ENCODE measurements at places on chromosomes 3 and 15. TPM values are rescaled to one million over a fixed set of nuclear protein-coding genes. Genes with fewer than 3 reads are reported as not detected.

DNA sequence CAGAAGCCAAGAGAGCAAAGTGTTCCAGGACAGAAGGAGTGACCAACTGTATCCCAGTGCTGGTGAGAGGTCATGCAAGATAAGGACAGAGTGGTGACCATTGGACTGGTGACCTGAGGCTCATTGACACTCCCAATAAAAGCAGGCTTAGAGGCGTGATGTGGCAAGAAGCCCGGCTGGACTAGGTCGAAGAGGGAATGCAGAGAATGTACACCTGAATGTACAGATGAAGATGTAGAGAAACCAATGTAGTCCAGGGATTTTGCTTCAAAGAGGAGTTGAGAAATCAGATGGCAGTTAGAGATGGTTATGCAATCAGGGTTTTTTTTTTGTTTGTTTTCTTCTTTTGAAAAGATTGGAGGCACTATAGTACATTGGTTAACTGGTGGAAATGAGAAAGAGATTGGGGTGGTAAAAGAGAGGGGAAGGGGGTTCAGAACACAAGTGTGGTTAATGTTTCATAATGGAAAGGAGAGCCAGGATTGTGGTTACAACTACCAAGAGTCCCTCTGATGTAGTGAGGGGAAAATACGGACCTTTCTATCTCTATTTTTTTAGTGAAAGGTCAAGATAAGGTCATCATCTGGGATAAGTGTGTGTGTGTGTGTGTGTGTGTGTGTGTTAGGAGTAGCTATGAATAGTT is 23.3 kb downstream of the ST3GAL6 start:
- DNase-seq, result no peak

GRCh38 chr3:114408736-114409670 is 115.2 kb downstream of the TIGIT start:
- DNase-seq, result no peak

- no peak for DNase-seq
These were observed 68.2 kb upstream of the THBS1 start for GRCh38 chr15:39512643-39513042.

DNA sequence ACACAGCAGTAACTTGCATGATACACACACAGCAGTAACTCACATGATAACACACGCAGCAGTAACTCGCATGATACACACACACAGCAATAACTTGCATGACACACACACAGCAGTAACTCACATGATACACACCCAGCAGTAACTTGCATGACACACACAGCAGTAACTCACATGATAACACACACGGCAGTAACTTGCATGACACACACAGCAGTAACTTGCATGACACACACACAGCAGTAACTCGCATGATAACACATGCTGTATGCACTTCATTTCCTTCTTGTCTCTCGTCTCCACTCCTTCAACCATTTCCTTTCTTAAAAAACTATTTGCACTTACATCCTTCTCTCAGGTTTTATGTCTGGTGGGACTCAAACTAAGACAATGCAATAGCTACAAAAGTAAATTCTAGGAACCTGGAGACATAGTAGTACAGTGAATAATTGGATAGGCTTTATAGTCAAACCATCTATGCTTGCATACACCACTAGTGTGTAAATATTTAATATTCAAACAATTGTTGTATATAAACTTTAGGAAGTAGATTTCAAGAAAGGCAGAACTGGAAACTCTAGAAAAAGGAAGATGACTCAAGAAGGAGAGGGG is 130.8 kb downstream of the UACA start:
- no peak for DNase-seq

DNA sequence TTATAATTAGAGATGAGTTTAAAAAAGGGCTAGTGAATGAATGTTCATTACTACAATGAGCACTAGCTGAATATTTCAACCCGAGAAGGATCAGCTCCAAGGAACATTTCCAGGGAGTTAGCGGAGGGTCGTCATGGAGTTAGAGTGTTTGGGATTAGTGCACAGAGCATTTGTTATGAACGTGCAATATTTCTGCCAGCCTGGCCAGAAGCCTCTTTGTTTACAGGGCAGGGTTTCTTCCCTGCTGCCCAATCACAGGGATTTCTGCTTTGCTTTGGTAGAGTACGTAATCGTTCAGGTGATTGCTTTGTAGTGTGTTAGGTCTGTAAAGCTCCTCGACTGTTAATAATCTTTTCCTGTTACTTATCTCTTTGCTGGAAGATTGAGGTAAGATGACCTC is 5.9 kb downstream of the CGNL1 start:
- no peak for DNase-seq

DNA sequence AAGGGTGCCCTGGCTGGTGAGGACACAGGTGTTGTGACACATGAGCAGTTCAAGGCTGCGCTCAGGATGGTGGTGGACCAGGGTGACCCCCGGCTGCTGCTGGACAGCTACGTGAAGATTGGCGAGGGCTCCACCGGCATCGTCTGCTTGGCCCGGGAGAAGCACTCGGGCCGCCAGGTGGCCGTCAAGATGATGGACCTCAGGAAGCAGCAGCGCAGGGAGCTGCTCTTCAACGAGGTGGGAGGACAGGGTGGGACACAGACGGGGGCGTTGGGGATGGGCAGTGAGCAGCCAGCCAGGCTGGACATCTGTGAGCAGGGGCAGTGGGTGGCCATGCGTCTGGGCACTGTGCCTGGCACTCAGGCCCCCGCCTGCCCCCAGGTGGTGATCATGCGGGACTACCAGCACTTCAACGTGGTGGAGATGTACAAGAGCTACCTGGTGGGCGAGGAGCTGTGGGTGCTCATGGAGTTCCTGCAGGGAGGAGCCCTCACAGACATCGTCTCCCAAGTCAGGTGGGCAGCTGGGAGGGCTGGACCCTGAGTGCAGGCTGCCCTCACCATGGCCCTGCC is 10.3 kb downstream of the ANKRD63 start:
- DNase-seq, result no peak

DNA sequence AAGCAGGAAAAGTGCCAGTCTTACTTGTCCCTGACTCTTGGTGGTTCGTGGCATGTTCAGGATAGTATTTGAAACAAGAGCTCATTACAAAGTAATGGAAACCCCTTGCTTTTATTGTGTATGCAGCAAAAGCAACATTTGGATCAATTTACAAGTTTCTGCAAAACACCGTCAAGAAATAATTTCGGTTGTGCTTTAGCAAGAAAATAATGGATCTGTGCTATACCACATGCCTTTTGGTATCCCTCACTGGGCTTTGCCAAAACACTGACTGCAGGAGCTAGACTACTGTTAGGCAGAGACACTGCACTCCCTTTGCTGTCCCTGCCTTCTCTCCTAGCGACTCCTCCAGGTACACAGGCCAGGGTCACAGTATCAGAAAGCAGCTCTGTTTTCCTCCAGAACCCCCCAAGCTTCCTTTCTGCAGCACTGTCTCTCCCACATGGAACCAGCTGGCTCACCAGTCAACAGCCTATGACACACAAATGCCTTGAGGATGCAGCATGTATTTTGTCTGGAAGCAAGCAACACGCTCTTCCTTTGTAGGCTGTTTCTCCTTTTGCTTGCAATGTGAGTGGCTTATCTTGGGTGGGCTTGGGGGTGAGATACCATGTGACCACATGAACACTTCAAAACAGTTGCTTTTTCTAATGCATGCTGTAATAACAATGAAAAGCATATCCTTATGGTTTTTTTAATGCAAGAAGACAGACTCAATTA is 111.4 kb downstream of the PGPEP1L start:
- DNase-seq, result no peak

GRCh38 chr3:145902166-145902565 is 258.8 kb downstream of the PLOD2 start:
- no peak for DNase-seq

GRCh38 chr15:100194996-100195395 is 146.8 kb downstream of the ADAMTS17 start:
- DNase-seq, result no peak

GRCh38 chr3:170180079-170180907 is 1.2 kb downstream of the PHC3 start:
- DNase-seq, result peak; percentile 50

GRCh38 chr15:42121021-42121420 is 26.7 kb upstream of the PLA2G4D start:
- DNase-seq, result no peak

GRCh38 chr3:112647122-112647521 is 6.2 kb upstream of the CCDC80 start:
- DNase-seq, result no peak

DNA sequence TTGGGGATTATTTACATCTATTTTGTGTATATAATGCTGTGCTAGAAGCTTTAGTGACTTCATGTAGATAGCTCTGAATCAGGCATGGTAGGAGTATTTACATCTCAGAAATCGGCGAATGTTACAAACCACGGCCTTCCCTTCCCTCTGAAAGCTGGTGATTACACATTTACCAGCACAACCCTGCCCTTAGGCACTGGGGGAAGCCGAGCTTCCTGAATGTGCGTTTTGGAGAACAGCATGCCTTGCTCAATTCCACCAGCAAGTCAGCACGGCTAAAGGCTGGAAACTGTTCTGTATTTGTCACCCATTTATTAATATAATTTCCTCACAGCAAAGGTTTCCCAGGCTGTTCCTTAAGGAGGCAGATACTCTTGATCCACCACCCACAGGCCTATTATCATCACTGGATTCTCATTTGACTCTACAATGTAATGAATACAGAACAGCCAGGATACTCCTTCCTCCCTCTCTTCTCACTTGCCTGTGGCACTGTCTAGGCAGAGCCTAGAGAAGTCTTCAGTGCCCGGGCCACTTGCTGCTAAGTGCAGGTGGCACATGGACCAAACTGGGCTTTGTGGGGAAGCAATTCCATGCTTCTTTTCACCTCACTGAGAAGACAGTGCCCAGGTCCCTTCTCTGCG is 55.2 kb upstream of the CACNA2D3 start:
- no peak for DNase-seq

DNA sequence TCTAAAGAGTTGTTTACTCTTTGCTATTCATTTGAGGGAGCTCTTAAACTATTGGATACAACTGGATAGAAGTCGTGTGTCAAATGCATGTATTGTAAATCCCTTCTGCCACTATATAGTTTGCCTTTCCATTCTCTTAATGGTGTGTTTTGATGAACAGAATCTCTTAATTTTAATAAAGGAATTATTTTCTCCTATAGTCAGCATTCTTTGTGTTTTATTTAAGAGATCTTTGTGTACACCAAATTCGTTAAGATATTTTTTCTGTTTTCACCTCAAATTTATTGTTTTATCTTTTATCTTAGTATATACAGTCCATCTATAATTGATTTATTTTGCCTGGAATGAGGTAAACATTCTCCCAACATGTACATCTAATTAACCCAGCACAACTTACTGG is 551.5 kb upstream of the AGTR1 start:
- DNase-seq, result no peak

DNA sequence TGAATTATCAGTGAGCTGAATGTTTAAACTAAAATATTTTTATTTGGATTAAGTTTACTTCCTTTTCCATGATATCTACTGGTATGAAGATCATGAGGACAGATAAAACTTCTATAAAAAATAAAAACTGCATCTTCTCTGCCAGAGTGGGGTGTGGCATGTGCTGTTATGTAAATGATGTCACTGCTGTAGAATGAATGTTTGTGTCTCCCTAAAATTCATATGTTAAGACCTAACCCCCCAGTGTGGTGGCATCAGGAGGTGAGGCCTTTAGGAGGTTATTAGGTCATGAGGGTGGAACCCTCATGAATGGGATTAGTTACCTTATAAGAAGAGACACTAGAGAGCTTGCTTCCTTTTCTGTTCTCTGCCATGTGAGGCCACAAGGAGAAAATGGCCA is 178.7 kb upstream of the DPH6 start:
- no peak for DNase-seq

DNA sequence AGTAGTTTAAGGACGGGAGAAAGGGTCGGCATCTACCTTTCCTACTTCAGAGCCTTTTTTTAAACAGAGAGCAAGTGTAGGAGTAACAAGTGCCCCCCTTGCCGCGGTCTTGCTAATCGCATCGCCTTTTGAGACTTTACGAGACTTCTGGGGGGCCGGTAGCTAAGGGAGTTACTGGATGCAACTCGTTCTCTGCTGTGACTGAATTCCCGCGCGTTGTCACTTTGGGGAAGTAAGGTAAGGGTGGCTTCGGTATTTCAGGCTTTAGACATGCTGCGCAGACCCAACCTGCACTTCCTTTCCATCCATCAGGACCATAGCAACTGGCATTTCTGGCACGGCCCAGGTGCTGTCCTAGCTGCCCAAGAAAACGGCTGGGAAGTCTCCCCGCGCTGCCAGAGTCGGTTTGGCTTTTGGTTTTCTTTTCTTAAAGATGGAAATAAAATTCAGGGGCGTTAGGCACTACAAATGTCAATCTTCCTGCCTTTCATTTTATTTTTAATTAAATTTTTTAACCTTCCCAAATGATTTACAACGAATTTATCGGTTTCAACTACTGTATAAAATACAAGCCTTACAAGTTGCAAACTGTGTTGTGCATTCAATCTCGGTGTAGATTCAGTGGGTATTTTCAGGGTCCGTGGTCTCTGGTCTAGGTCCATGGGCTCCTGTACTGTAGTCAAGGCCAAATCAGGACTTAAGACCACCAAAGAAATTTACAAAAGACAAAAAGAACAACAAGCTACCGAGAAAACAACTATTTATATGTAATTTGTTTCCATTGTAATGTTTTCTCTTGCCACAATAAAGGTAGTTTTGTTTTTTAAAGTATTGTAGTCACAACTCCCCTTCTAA is 3.5 kb downstream of the MECOM start:
- no peak for DNase-seq

GRCh38 chr3:170358042-170359010 is 811 bp downstream of the SKIL start:
- DNase-seq, result peak; percentile 65

DNA sequence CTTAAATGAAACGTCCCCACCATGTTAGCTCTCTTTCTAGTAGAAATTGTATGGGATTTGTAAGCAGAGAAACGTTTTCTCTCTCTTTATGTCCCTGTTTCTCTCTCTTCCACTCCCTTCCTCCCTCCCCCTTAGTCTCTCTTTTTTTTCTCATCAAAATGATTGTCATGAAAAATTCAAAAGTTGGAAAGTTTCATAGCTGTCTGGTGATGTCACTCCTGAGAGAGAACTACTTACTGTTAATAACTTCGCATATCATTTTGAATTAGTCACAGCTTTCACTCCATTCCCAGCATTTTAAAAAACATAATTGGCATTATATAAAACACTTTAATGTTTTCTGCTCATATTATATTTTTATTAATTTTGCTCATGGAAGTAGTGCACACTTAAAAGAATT is 331.1 kb downstream of the C3orf38 start:
- no peak for DNase-seq

Gene ARPIN
- not detected for polyA plus RNA-seq

Gene SCN11A
- polyA plus RNA-seq, result not detected

Gene CMTM8
- polyA plus RNA-seq, result 12.9 TPM

Gene DPPA2
- not detected for polyA plus RNA-seq

Gene KCNH8
- not detected for polyA plus RNA-seq

Gene WDR53
- polyA plus RNA-seq, result 25.8 TPM

Gene U2SURP
- 97.6 TPM for polyA plus RNA-seq

Gene IQCF5
- polyA plus RNA-seq, result not detected

Gene HAUS2
- polyA plus RNA-seq, result 26.4 TPM

Gene MEX3B
- not detected for polyA plus RNA-seq

Gene RPS27L
- polyA plus RNA-seq, result 187 TPM

Gene WDR76
- polyA plus RNA-seq, result 8.7 TPM

Gene CDAN1
- polyA plus RNA-seq, result 5.7 TPM
